Naive thymus-derived CD4-positive, alpha-beta T cell (primary cell): ENCODE measurements at places on chromosomes 16 and 17.

DNA sequence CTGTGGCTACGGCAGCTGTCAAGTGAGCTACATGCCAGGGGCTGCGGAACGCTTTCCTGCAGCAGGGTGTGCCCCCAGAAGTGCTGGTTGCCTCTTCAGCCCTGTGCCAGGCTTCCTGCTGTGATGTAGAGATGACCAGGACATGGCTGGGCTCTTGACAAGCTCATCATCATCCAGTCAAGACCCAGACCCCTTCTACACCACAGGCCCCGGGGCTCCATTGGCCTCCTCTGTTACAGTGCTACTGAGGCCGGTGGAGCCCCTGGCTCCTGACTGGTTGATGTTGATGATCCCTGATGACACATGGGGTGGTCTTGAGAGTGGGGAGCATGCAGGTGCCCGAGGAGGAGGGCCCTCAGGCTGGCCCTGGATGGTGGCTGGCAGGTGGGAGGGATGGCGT, 50.1 kb downstream of the B9D1 start:
- DNase-seq = no peak

GRCh38 chr16:16021988-16022682, 72.7 kb downstream of the ABCC1 start:
- DNase-seq = no peak

DNA sequence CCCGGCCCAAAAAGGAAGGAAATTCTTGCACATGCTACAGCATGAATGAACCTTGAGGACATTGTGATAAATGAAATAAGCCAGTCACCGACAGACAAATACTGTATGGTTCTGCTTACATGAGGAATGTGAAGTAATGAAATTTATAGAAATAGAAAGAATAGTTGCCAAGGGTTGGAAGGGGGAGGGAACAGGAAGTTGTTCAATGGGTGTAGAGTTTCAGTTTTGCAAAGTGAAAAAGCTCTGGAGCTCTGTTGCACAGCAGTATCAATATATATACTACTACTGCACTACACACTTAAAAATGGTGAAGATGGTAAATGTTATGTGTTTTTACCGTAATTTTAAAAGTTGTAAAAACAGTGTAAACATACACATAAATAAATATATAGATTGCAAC, 43.7 kb downstream of the PKD1L3 start:
- DNase-seq = peak; percentile 11

- DNase-seq = peak; percentile 76
Measured at GRCh38 chr16:29756654-29757053, 10.9 kb upstream of the C16orf54 start.

GRCh38 chr16:83769397-83770008, 38.3 kb upstream of the HSBP1 start:
- DNase-seq = no peak

DNA sequence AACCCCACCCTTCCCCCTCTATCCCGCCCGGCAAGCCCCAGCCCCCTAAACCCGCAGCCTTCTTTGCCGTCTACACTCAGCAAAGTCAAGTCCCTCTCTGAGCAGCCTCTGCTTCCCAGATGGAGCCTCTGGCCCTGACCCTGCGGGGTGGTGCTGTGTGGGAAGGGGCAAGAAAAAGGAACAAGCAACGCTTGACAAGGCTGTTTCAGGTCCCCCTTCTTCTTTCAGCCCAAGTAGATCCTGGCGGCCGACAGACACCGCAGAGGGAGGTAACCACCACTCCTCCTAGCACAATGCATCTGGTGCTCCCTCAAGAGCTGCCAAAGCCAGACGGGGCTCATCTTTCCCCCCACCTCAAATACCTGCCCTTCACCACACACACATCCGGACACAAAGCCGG, 178.3 kb downstream of the ENGASE start:
- no peak for DNase-seq

DNA sequence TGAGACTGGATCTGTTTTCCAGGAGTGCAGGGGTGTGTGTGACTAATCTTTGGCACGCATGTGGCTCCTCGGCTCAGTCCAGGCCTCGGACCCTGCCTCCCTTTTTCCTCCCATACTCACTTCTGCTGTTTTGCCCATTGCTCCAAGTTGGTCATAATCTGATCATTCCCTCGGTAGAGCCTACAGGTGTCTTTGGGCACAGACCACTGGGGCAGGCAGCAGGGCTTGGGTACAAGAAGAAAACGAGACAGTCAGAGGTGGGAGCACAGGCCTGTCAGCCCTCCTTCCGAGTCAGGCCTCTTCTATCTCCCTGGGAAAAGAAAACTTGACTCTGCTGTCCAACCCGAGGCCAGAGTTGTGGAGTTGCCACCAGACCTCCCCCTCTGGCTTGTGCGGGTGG, 29.8 kb downstream of the DHX38 start:
- DNase-seq = no peak

DNA sequence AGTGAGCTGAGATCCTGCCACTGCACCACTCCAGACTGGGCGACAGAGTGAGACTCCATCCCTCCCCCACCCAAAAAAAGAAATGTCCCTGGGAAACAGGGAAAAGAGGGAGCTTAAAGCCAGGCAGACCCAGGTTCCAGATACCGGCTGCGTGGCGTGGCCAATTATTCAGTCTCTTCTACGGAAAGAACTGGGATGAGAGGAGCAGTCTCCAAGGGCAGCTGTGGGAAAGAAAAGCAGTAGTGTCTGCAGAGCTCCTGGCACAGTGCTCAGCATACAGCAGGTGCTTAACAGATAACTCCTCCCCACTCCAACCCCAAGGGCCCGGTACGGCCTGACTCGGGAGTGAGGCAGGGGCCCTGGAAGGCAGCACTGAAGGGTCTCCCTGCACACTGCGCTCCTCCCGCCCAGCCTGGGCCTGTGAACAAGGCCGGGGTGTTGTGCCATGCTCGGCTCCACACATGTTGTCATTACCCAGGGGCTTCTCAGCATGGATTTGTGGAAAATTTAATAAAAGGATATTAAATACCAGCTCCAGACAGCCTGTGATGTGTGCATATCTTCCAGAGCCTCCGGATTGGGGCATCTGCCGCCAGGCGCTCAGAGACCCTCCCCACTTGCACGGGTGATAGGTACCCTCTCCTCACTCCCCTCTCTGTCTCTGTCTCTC, 17.6 kb upstream of the SPPL2C start:
- no peak for DNase-seq

- no peak for DNase-seq
Measured at GRCh38 chr16:15607700-15608396, 35.1 kb downstream of the MARF1 start.

DNA sequence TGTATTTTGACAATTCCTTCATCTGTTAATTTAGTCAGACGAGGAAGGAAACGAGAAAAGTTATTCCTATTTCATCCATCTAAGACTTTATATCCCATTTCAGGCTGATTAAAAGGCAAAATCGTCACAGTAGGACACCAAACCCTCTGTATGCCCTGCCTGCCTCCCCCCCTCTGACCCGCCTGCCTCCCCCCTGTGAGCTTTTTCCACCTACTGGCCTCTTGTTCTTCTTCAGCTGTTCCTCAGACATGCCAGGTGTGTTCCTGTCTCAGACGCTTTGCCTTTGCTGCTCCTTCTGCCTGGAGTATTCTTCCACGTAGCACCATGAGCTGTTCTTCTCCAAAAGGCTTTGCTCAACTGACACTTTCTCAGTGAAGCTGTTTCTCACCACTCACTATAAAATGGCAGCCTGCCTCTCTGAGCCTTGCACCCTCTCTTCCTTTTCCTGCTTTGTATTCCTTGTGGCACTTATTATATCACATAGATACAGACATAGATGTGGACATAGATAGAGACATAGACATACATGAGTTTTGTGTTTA, 723.4 kb downstream of the MAF start:
- no peak for DNase-seq

DNA sequence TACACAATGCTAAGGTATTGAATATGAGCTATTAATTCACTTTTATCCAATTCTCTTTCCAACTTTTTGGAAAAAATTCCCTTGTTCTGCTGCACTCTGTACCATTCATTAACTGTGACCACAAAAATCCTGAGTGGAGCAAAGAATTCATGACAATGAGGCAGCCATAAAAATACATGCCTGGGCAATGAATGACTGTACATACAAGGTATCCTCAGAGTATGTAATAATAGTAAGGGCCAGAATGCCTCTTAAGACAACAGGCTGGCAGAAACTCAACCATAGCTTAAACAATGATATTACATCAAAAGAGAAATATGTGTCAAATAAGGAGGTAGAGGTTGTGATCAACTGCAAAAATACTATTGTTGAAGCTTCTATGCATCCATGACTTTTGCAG, 74.7 kb upstream of the CA10 start:
- DNase-seq = no peak
